ENCODE measurements at places on chromosomes 1 and 21.

DNA sequence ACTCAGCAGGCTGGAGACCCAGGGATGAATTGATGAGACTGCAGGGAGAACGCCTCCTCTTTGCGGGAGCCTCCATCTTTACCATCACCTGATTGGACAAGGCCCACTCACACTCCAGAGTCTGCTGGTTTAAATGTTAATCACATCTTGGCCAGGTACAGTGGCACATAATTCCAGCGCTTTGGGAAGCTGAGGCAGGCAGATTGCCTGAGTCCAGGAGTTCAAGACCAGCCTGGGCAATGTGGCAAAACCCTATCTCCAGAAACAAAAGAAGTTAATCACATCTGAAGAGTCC is 121.8 kb upstream of the C1orf174 start:
- DNase-seq = no peak

DNA sequence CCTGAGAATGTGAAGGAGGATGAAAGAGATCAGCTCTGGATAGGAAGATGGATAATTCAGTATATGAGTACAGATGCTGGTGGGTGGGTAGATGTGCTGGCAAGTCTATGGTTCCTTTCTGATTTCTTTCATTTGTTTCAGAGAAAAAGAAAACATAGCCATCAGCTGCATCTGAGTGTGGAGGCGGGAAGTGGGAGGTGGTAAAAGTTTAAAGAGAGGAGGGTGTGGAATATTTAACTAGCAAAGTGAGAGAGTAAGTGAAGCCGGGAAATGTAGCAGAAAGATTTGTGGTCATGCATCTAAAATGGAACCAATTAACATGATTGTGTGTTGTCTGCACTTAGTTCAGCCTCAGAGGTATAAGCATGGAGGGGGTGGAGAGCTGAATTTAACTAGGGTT is 16.4 kb downstream of the RPE65 start:
- no peak for DNase-seq

GRCh38 chr1:188023206-188023605 is 1194.5 kb downstream of the PLA2G4A start:
- DNase-seq = no peak

DNA sequence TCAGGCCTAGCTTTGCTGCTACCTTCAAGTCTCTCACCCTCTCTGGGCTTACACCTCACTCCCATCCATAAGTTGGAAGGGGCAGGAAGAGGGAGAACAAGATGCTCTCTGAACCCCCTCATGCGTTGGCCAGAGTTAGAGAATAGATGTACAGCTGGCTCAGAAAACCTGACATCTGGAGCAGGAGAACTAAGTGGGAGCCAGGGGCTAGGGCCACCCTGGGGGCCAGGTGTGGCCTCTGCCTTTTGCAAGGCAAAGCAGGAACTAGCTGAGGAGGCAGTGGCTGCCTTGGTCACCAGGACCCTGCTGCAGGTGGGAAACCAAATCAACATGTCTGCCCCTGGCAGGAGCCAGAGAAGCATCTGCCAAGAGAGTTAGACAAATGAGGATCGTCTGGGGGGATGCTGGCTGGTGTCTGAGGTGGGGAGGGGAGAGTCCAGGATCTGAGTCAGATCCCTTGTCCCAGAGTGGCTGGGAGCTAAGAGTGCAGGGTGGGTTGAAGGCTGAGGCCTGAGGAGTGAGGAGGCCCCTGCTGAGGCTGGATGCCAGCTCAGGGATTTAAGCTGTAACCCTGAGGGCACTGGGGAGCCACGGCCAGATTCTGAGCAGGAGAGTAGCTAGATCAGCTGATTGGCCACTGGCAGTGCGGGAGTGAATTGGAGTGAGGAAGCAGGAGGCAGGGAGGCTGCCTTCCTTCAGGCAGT is 115.0 kb downstream of the EPHB2 start:
- no peak for DNase-seq

GRCh38 chr1:33864460-33865389 is 846 bp downstream of the HMGB4 start:
- no peak for DNase-seq

GRCh38 chr1:206963119-206963712 is 7.0 kb downstream of the FCAMR start:
- DNase-seq = no peak

GRCh38 chr1:93814059-93814794 is 64.8 kb downstream of the DNTTIP2 start:
- DNase-seq = peak; percentile 36

DNA sequence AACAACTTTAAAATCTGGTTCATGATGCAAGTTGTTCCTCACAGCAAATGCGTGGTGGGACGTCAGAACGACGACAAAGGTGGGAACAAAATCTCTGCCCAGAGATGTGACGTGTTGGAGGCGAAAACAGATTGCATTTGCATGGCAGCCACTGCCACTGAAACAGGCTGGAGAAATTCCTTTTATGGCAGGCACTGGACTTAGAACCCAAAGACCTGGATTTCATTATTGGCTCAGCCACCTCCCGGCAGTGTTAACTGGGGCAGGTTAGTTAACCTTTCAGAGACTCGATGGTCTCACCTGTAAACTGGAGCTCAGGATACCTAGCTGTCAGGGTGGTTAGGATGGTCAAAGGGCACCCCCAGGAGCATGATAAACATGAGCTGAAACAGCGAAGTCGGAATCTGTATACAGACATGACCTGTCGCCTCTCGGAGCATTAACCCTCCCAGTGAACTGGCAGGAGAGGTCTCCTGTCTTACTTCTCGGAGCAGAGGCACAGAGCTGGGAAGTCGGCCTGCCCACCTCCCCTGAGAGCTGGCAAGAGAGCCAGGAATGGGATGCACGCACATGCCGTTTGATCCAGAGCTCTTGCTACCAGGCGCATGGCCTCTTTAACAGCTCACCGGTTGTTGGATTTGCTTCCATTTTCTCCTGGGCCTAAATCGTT is 59.2 kb upstream of the TARBP1 start:
- DNase-seq = no peak

DNA sequence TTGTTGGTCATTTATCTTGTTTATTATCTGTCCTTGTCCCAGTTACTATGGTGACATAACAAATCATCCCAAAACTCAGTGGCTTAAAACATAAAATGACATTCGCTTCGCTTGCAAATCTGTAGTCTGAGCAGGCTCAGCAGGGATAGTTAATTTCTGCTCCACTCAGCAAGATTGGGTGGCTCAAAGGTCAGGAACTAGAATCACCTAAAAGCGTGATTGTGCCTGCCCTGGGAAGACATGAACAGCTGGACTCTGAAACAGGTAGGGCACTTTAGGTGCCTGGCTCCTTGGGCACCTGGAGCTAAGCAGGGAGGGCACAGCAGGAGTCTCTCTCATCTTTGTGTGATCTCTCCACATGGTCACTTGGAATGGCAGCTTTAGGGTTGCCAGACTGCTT is 14.7 kb upstream of the TRAF3IP3 start:
- no peak for DNase-seq

All from GM19239 (cell line).